SHP77 (cell line): ENCODE measurements at places on chromosomes 4 and X.
A peak's percentile ranks its signal among the peaks of the same experiment; 100 is the strongest.

DNA sequence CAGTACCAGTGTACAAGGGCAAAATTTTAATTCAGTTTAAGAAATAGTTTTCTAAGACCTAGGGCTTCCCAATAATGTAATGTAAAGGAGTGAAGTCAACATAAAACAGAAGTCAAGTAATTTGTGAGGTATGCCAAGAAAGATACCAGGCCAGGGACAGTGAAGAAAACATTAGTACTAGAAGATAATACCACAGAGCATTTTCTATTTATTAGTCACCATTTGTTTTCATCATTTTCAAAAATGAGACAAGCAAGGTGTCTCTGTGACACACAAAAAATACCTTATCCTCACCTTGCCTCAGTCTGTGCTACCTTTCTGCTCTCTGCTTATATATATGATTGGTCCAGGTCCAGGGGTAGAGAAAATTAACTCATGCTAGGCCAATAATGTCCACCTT is 46.8 kb downstream of the VEGFC start:
- DNase-seq: no peak

DNA sequence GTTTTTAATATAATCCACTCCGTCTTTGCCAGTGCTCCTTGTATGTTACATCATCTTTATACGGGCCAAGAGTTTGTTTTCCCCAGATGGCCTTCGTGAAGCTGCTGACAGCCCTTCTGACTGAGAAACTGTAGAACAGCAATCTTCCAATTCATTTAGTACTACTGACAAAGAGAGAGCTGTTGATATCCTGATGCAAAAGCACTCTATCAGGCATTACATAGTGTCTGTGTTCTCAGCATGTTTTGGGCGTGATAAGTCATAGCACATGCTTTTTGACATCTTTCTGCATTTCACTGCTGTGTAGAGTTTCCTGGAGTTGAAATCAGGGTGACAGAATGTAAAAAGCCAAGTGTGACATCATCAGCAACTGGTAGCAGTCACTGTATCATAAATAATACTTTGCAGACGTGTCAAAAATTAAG is 746.3 kb upstream of the FAM241A start:
- DNase-seq: no peak

GRCh38 chr4:80155316-80155982 is 41.9 kb upstream of the PRDM8 start:
- DNase-seq: no peak

DNA sequence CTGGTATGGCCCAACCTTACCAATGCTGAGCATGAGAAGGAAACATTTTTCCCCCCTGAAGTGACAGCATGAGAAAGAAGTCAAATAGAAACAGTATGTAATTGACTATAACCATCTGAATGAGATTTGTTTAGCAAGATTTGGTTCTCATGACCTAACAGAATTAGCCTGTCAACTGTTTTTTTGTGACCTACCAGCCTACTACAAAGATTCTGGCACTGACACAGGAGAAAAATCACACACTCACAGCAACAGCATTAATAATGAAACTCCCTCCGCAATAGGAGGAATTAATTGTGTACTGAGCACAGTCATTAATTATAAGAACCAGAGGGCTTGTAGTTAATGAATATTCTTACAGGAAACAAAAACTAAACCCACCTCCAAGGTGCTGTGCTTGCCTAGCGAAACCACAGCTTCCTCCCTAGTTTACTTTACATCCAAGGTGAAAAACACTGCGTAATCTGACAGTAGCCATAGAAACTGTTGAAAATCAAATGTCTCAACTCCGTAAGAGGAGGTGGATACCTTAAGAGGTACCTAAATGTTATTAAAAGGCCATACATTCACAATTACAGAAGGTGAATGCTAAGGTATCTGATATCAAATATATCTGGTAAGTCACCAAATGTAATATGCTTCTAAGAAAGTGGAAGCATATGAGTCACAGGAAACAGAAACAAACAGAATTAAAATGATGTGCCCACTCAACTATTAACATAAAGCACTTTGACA is 34.9 kb downstream of the MMRN1 start:
- DNase-seq: no peak

GRCh38 chr4:175970724-175971123 is 94.9 kb upstream of the WDR17 start:
- DNase-seq: no peak

- DNase-seq: no peak
Measured at GRCh38 chr4:58313444-58313843, 1203.3 kb upstream of the IGFBP7 start.

DNA sequence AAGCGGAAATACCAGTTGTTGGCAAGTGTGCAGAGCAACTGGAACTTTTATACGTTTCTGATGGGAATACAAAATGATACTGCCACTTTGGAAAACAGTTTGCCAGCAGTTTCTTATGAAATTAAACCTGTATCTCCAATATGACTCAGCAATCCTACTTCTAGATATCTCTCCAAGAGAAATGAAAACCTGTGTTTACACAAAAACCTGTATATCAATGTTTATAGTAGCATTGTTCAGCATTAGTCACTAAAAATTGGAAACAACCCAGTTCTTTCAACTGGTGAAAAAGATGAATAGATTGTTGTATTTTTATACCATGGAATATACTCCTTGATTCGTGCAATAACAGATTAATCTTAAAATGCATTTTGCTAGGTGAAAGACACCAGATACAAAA is 26.8 kb downstream of the ATP7A start:
- no peak for DNase-seq

GRCh38 chr4:163948920-163949455 is 454.5 kb downstream of the TMA16 start:
- no peak for DNase-seq

DNA sequence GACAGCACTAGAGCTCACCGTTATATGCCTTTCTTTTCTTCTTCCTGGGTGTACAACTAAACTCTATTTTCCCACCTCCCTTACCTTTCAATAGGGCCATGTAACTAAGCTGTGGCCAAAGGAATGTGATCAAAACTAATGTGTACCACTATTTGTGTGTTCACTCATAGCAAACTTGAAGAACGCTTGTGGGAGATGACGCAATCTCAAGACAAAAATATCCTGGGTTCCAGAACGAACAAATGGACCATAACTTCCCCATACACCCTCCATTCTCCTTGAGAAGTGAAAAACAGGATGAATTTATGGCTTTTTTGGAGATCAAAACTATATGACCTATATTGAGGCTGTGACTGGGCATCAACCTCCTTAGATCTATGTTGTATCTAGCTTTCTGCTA is 139.7 kb upstream of the GLRA2 start:
- DNase-seq: no peak

DNA sequence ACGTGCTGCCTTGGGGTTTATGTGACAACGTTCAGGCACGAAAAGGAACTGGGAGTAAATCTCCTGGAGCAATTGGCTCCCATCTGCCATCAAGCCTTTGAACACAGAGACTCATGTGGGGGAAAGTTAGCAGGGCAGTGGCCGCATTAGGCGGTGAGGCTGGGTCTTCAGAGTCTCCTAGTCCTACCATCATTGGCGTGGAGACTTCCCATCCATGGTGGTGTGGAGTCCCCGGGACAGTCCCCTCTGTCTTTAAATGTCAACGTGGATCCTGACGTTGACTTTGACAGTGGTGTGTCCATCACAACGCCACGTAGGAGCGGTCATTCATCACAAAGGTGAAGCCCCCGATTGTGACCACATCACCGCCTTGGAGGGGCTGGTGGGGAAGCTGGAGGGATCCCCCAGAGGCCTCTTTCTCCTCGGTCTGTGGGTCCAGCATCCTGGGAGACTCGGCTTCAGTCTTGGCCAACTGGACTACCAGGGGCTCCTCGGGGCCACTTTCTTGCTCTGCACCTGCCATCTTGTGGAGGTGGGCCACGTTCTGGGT is 21.8 kb downstream of the CRLF2 start:
- DNase-seq: no peak

DNA sequence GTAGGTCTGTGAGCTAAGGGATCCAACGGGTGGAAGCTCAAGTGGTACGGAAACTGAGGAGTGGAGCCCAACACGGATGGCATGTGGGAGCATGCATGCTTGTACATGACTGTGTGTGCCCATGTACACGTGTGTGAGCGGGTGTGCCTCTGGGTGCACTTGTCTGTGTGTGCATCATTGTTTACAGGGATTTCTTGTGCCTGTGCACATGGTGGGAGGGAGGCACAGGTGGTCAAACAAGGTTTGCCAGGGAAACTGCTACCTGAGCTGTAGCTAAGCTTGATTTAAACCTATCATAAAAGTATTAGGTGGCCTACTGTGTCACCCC is 122.5 kb upstream of the MAMLD1 start:
- no peak for DNase-seq

DNA sequence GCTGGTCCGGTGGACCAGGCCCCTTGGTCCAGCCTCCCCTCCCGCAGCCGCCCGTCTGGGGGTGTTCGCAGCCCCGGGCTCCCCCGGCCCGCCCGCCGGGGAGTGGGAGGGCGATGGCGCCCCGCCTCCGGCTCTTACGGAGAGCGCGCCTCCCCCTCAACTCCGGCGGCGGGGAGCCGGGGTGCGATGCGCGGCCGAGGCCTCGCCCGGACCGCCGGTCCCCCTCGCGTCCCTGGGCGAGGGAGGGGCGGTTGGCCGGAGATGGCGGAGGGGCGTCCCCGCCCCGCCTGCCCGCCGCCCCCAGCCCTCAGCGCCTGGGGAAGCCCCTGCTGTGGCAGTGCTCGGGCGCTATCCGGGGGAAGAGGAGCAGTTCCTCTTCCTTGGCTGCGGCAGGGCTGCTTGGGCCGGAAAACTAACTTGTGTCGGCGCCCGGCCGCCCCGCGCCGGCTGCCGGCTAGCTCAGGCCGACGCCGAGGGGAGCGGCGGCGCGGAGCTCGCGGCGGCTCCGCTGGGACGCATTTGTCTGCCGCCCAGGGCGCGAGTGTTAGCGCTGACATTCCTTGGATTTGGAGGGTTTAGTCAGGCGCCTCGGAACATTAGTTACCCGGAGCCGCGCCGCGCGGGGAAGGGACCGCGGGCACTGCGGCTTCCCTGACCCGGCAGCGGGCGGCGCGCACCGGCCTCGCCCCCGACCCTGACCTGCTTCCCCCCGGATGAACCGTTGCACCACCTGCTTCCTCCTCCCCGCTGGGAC is 994 bp downstream of the GALNT7 start:
- DNase-seq: no peak

DNA sequence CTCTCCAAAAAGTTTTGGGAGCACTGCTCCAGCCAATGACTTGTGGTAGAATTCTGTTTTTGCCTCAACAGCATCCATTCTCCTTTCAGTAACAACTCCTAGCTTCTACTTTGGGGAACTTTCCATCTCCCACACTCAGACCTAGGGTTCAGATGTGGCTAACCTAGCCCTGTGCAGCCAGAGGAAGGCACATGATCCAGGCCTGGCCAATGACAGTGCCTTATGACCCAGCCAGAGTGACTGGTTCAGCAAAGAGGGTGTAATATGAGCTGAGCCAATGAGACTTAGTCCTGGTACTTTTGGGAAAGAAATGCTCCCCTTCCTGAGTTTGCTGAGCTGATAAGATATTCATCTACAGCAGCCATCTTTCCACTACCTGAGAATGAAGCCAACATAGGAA is 5.4 kb upstream of the USP46 start:
- DNase-seq: no peak

DNA sequence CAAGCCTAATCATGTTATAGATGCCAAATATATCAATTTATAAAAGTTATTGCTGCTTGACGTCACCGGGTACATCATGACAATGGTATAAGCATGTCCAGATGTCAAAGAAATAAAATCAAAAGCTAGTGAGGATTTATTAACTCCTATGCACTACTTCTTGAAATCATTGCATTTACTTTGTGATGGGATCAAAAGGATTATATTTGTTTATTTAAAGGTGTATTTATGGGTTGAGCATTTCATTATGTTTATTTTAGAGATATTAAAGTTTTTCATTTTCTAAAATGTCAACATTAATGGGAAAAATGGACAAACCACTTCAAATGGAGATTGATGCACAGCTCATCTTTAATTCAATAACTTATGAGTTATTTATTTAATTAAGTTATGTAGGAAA is 277.8 kb downstream of the EPHA5 start:
- no peak for DNase-seq

DNA sequence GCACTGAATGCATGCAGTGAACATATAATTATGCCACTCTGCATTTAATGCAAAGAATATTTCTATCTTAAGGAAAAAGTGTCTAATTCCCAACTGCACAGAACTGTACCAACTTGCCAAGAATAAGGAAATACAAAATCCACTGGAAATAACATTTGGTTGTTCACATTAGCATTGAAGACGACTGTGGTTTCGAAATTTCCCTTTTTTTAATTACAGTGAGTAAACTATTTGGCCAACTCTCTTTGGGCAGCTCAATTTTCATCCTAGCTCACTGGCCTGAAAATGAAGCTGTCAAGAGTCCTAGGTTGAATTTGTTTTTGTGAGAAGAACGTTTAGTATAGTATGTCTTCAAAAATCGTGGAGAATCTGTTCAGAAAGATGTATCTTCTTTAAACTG is 81.6 kb upstream of the MID1 start:
- DNase-seq: no peak

DNA sequence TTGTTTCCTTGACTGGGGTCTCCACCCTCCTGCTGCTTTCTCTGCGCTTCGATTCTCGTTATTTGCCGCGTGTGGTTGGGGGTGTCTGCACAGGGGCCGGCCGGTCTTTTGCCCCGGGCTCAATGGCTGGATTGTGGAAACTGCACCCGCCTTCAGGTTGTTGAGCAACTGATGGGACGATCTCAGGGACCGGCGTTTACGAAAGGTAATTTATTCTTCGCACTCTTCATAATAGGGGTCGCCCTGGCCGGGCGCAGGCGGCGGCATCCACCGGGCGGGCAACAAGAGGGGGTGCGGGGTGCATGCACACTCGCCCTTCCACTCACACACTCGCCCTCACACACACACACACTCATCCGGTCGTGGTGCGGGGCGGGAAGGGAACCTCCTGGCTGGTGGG is 1.4 kb downstream of the ADGRL3 start:
- no peak for DNase-seq

GRCh38 chrX:8579602-8580001 is 115.0 kb downstream of the VCX3B start:
- no peak for DNase-seq

- no peak for DNase-seq
Measured at GRCh38 chrX:151988706-151989299, 14.3 kb upstream of the GABRE start.

GRCh38 chr4:41256131-41256739 is 493 bp upstream of the UCHL1 start:
- DNase-seq: peak; percentile 9

DNA sequence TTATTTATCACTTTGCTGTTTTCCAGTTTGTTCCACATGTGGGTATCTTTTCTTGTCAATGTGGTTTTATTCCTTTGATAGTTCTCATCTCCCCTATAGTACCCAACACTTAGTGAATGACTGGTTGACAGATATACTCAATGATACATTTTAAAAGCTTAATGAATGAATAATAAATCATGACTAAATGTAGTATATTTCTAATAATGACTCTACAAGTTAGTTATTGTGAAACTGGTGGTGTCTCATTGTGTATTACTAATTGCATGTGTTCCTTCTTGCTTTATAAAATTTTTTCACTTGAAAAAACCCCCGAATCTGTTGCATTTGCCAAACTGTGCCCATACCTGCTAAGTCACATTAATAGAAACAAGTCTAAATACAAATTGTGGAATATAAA is 95.4 kb downstream of the MBNL3 start:
- no peak for DNase-seq
